ENCODE measurements at places on chromosomes 3 and 15.

DNA sequence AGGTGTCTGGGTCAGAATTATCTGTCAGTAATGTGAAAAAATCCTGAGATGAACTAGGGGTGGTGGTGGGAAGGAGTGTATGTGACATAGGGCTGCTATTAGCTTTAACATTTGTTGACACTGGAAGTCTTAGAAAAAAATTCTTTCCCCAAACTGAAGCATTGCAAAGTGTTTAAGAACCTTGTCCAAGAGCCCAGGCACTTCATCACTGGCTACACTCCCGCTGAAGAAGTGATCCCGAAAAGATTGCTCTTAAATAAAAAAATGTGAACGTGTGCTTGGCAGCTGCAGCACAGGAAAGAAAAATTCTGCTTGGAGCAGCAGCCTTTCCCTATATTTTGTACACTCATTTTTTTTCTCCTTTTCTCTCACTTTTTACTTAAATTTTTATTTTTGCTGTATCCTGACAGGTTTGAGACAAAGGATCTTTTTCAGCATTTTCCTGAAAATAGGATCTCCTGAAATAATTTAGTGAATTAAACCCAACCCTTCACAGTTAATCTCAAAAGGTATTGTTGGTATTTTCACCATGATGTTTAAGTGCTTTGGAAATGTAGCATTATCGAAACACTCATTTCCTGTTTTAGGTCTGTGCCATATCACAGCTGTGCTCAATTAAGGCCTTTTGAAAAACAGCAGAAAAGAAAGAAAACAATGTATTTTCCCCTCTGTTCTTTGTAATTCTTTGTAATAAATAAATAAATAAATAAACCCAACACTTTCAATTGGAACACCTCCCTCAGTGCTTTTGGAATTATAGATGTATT lies 477.6 kb downstream of the ZNF385D start:
- DNase-seq = peak; percentile 72

DNA sequence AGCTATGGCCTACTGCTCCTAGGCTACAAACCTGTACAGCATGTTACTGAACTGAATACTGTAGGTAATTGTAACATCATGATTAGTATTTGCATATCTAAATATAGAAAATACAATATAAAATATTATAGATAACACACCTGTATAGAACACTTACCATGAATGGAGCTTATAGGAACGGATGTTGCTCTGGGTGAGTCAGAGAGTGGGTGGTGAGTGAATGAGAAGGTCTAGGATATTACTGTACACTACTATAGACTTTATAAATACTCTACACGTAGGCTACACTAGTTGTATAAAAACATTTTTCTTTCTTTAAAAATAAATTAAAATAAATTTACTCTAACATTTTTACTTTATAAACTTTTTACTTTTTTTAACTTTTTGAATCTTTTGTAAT lies 224.0 kb upstream of the CBLB start:
- no peak for DNase-seq

- DNase-seq = peak; percentile 29
Observed at GRCh38 chr3:139561959-139562676, 22.6 kb upstream of the RBP1 start.

DNA sequence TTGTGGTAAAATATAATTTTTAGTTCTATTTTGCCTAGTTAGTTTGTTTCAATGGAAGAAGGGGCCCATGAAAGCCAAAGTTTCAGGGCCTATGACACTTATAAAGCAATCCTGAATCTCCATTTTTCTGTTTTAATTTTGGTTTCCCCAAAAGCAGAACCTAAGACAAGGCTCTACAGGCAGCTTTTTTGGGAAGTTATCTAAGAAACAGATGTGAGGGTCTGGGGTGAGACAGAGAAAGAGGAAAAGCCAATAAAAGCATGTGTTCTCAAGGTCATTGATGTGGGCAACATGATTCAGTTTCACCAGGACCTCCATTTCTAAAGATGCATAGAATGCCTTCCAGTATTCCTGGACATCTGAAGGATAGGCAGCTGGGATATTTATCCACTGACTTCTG lies 598.5 kb downstream of the PDCD6IP start:
- no peak for DNase-seq

- DNase-seq = peak; percentile 23
Observed at GRCh38 chr3:9736831-9737230, 5.3 kb downstream of the BRPF1 start.

- DNase-seq = peak; percentile 84
Observed at GRCh38 chr3:100875239-100875638, 118.0 kb downstream of the ABI3BP start.

DNA sequence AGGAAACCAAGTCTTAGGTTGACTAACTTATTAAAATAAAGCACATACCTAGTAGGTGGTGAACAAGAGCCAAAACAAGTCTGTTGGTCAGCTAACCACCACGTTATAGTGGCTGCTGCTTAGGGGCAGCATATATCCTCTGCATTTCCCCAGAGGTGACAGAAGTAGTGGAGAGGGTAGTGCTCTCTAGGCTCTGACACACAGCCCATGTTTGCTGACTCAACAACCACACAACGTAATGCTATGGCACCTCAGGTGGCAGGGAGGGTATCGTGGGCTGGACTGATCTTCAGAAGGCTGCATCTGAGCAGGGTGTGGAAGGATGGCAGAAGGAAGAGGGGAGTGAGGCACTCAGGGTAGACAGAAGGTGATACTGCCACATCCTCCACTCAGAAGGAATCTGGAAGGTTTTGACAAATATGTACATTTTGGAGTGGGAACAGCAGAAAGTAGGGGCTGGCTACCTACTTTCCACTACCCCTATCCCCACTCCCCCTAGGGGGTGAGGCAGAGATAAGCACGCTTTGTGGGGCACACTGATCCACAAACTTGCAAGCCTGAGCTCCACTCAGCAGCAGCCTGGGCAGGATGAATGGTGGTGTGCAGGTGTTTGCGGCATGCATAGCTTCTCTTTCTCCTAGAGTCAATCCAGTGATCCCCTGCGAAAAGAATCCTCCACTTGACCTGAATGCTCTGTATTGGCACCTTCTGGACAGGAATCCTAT lies 178.1 kb downstream of the RORA start:
- DNase-seq = peak; percentile 45

GRCh38 chr3:55683666-55684270 lies 196.7 kb upstream of the WNT5A start:
- no peak for DNase-seq

- DNase-seq = no peak
Observed at GRCh38 chr3:67517781-67518180, 136.6 kb downstream of the SUCLG2 start.

DNA sequence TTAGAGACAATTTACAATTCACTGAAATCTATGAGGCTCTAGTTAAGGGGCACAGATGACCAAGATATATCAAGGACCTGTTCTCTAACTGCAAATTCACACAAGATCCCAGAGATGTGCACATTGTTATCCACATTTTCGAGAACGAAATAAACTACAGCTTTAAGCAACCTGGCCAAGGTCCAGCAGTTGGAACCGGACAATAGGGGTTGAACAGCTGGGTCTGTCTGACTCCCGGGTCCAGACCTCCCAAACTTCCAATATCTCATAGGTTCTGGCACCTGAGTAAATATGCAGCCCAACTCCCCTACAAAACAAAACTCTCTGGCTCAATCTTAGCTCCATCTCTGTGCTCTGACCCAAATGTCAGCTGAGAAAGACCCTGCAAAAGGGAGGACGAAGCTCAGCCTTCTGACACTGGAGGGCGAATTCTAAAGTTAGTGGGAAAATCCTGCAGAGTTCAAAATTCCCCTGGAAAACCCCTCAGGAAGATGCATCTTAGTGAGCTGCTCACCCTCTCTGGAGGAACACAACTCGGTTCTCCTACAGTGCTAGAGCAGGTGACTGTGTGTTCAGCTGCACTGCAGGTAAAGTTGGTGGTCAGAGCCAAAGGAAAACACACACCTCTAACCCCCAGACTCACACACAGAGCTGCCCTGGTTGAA lies 14.2 kb upstream of the SPATA12 start:
- DNase-seq = no peak

DNA sequence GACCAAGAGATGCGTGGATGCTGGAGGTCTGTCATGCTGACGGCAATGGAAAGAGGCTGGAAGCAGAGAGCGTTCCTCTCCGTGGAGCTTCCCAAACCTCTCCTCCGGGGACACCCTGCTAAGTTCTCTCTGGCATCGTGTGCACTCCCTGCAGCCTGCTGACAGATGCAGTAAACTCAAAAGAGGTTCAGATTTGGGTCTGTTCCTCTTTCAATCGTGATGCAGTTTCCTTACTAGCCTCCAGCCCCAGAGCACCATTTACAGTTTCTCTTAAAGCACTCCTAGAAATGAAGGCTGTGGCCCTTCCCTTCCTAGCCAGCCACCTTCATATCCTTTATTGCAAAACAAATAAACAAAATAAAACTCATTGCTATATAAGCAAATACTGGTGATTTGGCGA lies 47.3 kb upstream of the LRRC58 start:
- no peak for DNase-seq

- DNase-seq = no peak
Observed at GRCh38 chr3:179608931-179609720, 4.5 kb downstream of the NDUFB5 start.

DNA sequence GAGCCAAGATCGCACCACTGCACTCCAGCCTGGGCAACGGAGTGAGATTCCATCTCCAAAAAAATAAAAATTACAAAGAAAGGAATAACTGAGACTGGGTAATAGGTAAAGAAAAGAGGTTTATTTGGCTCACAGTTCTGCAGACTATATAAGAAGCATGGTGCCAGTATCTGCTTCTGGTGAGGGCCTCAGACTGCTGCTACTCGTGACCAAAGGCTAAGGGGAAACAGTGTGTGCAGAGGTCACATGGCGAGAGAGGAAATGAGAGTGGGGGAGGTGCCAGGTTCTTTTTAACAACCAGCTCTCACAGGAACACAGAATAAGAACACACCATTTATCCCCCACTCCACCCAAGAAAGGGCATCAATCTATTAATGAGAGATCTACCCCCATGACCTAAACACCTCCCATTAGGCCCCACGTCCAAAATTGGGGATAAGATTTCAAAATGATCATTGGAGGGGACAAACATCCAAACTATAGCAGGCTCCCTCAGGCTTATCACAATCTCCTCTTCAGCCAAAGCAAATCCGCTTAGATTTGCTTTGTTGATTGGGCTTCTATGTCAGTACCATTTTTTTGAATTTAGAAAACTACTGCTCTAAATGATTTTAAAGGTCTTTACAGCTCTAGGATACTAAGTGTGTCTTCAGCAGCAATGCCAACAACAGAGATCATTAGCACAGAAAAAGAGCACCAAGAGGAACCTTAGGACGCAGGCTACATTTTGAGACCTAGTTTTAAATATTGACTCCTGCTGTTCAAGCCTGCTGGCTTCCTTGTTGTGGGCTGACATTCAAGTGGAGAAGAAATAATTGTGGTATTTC lies 84.2 kb upstream of the TBL1XR1 start:
- DNase-seq = no peak

GRCh38 chr3:70726096-70726938 lies 413.9 kb upstream of the MDFIC2 start:
- no peak for DNase-seq

DNA sequence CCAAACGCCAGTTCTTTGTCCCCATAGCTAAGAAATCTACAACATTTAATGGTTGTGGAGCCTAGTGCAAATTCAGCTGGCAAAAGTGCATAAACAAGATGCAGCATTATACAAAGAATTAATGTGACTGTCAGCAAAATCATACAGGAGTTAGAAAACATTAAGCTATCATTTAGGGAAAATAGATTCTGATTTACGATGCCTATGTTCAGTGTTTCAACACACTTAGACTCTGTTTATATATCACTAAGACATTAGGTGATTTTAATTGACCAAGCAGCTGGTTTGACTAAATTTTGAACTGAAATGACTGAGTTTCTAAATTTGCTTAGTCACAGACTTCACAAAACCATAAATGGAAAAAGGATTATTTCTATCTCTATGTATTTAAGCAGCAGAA lies 1076.8 kb downstream of the TBL1XR1 start:
- no peak for DNase-seq

DNA sequence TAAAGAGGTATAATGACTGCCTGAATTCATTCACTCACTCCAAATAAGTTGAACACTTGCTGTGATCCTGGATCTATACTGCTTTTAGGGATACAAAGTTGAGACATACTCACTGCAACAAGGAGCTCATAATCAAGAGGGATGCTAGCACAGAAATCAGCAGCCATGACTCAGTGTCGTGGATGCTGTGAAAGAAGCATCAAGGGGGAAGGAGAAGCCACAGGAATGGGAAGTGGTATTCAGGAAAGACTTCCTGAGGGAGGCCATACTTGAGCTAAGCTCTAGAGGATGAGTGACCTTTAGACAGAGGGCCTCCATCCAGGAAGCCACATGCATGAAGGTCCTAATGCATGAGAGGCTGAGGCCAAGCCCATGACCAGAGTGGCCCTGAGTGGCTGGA lies 245.7 kb upstream of the RORA start:
- DNase-seq = peak; percentile 60

- peak; percentile 89 for DNase-seq
Observed at GRCh38 chr3:187811585-187812250, 66.5 kb upstream of the BCL6 start.

- peak; percentile 12 for DNase-seq
Observed at GRCh38 chr3:49903451-49904424, at the start of gene MST1R. Gene MST1R (minus strand): TSS chr3:49903873. CDS start chr3:49903609, 264 bp downstream.

GRCh38 chr15:66216806-66217205 lies 36.7 kb downstream of the MEGF11 start:
- DNase-seq = no peak

GRCh38 chr15:25830844-25831451 lies 32.2 kb downstream of the ATP10A start:
- peak; percentile 95 for DNase-seq

GRCh38 chr3:114308377-114308776 lies 14.5 kb downstream of the TIGIT start:
- DNase-seq = no peak
